ENCODE measurements at places on chromosomes 7 and 10. TPM values are rescaled to one million over a fixed set of nuclear protein-coding genes. Genes with fewer than 3 reads are reported as not detected.

GRCh38 chr7:96017877-96018276 lies 245.5 kb downstream of the DYNC1I1 start:
- DNase-seq = no peak

DNA sequence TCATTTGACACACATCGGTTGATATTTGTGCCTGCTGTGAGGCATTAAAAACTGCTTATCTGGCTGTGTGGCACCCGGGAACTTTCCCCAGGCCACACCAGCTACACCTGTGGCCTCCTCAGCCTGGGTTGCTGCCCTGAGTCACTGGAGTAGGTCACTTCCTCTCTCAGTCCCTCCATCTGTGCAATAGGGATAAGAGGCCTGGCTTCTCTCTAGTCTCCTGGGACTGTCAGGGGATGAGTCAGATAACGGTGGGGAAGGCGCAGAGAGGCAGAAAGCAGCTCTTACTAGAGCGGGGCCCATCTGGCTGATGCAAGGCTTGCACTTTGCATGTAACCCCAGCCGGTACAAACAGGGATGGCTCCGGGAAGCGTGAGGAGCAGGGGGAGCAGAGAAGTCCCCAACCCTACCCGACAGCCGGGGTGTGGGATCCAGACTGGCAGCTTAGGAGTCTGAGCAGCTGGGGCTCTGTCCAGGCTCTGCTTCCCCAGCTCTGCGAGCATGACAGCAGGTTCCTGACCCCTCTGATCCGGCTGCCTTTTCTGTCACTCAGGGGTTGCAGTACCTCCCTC lies 34.0 kb downstream of the DNAJB12 start:
- peak; percentile 80 for DNase-seq

- DNase-seq = no peak
Measured at GRCh38 chr10:6654571-6654970, 74.5 kb upstream of the PRKCQ start.

Gene GJD4
- not detected for total RNA-seq

Gene SLC18A3
- total RNA-seq = not detected

DNA sequence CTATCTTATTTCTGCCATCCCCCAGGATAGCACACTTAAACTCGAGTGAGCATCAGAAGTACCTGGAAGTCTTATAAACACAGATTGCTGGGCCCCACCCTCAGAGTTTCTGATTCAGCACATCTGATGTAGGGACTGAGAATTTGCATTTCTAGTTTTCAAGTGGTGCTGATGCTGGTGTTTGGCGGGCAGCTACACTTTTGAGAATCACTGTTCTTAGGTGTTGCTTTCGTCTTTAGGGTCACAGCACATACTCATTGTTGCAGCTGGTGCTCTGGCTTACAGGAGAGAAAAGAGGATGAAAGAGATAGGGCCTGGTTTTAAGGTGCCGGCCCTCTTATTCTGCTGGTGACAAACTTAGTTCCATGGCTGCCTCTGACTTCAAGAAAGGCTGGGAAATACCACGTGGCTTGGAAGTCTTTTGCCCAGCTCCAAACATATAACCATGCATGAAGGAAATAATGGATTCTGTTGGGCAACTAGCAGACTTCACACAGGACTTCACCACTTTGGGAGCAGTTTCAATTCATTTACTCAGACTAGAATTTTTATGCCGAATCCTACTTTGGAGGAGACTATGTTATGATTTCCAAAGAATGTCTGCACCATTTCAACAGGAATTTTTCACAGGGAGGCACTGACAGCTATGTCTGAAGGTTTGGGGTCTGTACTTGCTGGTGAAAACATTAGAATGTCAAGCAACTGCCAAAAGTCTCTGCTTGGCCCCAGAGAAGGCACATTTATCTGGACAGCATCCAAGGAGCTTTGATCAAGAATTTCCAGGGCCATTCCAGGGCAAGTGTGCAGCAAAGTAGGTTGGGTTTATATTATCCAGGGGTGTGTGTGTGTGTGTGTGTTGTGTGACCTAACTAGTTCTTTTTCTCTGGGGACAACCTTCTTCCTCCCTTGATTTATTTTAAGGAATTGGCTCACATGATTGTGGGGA lies 6.9 kb upstream of the MINDY4 start:
- no peak for DNase-seq

Gene CALN1
- not detected for total RNA-seq

Gene PIK3CG
- total RNA-seq = 5.9 TPM

GRCh38 chr10:132322586-132323048 lies 9.4 kb upstream of the LRRC27 start:
- no peak for DNase-seq

DNA sequence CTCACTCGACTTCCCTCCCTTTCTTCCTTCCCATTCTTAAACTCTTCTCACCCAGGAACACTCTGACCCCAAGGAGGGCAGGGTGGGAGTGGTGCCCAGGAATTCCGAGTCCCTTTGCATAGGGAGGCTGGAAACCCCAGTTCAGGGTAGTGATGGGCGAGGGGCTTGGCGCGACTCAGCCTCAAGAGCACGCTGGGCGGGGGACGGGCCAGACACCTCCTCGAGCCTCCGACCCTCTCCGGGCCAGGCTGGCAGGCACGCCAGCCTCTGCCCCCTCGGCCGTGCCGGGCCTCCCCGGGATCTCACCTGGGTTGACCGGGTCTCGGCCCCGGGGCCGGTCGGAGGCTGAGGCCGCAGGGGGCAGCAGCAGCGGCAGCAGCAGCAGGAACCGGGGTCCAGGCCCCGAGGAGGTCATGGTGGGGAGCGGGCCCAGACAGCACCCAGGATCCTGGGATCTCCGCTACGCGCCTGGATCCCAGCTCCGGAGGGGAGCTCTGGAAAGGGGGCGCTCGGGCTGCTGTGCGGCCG lies 457 bp downstream of the PLOD3 start:
- DNase-seq = no peak

Gene PLA2G12B
- total RNA-seq = not detected

- no peak for DNase-seq
Measured at GRCh38 chr10:91210435-91210834, 10.0 kb upstream of the PCGF5 start.

DNA sequence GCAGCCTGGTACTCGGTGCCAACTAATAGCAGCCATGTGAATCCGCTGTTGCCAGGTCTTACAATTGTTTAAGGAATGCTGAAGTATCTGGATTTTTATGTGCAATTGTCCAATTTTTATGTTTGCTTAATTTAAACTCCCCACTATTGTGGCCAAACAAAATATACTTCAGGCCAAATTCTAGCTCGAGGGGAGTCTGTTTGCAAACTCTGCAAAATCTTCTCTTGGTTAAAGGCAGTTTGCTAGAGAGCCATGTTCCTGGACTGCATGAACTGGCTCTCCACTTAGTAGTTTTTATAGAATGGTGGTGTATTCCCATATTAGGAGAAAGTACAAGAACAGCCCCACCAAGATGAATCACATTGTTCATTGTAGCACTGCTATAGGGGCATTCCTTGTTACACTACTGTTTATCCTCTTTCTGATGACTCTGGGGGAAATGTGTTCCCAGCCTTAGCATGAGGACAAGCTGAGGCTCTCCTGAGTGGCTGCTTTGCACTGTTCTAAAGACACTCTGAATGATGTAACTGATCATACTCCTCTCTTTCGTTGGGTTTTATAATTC lies 178.0 kb upstream of the GLI3 start:
- no peak for DNase-seq

GRCh38 chr10:118816471-118817168 lies 61.9 kb upstream of the CACUL1 start:
- no peak for DNase-seq

DNA sequence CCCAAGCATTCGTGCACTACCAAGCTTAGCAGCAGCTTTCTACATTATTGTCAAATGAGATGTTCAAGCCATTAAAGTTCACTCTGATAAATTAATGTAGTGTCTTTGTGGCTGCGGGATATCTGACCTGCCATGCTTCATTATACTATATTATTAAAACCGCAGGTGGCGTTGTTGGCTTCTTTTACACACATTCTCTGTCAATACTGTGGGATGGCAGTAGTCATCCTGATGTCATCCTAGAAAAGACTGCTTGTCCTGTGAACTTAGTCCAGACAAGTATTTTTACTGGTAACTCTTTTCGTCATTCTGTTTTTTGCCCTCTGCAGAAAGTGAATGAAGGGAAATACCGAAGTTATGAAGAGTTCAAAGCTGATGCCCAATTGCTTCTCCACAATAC lies 103.9 kb downstream of the ZMYND11 start:
- DNase-seq = no peak

GRCh38 chr10:122290334-122290733 lies 19.2 kb downstream of the BTBD16 start:
- no peak for DNase-seq

DNA sequence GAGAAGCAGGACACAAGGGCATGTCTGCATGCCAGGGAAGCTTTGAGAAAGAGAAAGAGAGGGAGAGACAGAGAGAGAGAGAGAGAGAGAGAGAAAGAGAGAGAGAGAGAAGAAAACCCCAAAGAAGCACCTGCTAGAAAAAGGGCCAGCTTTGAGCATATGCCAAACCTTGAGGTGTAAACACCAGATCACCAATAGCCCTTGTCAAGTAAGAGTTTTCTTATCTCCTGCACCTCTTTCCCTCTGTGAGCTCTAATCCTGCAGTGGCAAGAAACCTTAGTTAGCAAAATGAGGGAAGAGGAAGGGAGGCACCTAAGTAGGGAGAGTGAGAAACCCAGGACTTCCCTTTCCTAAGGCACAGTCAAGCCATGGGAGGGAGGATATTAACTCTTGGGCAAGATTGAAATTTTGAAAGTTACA lies 11.3 kb upstream of the TRDMT1 start:
- no peak for DNase-seq

DNA sequence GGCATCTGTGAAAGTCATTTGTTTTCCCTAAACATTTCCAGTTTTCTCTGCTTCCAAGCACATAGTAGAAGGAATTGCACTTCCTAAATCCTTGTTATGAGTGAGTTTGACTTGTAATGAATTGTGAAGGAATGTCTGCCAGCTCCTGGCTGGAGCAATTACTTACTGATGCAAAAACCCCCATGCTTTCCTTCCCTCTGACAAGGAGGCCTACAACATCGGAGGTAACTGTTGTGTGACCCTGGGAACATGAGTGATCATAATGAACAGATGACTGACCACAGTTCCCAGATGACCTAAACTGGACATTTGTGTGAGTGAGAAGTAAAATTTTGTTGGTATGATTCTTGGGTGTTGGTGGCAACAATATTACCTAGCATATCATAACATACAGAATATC lies 21.4 kb upstream of the CPVL start:
- DNase-seq = no peak

DNA sequence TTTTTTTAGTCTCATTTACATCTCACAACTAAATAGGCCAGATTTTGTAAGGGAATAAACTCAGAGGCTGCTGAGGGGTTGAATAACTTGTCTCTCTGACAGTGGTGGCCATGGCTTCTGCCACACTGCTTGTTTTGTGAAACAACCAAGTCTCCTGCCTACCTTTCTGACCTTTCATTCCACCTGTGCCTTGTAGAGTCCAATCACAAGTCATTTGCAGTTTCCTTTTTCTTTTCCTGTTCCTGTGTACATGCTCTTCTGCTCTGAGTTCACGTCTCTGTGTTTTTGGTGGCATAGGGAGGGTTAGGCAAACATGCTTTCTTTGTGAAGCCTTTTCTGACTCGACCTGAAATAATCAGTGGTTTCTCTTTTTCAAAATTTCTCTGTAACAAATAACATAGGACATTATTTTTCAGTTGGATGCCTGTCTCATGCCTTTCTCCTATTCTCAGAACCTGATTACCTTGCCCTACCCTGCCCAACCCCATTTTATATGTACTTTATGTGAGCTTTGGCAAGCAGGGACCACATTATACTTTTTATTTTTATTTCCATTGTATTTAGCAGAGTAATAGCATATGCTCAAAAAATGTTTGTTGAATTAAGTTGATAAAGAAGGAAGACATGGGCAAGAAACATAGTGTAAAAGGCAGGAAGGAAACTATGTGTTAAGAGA lies 81.7 kb downstream of the HDAC9 start:
- DNase-seq = no peak

- DNase-seq = no peak
Measured at GRCh38 chr10:61628875-61629513, 33.7 kb upstream of the CABCOCO1 start.

Gene GIMAP8
- total RNA-seq = 20.0 TPM

Gene SUN3
- not detected for total RNA-seq

Gene GIMAP5
- 29.4 TPM for total RNA-seq

- DNase-seq = no peak
Measured at GRCh38 chr7:18287482-18287881, 208.1 kb upstream of the HDAC9 start.

DNA sequence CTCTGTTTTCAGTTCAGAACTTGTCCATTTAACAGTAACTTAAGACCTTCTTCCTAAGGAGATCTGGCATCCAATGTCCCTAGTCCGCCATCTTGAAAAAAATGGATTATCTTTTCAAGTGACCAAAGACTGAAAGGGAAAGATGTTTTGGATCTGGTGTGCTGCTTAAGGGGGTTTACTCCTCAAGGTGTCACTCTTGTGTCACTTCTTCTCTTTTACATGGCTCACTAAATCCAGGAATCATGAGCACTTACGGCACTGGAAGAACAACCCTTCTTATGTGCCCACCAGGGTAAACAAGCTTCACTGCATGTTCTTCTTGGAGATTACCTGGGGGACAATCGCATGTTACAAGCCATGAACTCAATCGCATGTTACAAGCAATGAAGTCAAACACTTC lies 43.7 kb downstream of the ANXA8 start:
- DNase-seq = no peak

Gene GPR141
- 1.2 TPM for total RNA-seq

- no peak for DNase-seq
Measured at GRCh38 chr7:129147731-129148130, 3.2 kb downstream of the TSPAN33 start.

Gene ZNF239
- total RNA-seq = 3.3 TPM

DNA sequence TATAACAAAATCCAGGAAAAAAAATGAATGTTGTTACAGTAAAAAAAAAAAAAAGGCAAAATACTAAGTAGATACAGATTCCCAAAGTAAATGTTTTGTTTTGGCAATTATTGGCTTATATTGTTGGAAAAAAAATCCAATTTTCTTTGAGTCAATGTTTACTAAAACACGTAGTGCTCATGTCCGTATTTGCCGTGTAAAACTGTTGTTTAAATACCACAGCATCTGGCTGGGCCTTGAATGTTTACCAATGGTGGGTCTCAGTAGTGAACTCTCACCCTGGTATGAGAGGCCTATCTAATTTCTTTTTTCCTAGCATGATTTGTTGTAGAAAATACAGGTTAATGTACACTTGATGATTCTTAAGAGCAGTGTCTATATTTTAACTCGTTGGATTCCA lies 41.4 kb upstream of the SLC26A5 start:
- no peak for DNase-seq

DNA sequence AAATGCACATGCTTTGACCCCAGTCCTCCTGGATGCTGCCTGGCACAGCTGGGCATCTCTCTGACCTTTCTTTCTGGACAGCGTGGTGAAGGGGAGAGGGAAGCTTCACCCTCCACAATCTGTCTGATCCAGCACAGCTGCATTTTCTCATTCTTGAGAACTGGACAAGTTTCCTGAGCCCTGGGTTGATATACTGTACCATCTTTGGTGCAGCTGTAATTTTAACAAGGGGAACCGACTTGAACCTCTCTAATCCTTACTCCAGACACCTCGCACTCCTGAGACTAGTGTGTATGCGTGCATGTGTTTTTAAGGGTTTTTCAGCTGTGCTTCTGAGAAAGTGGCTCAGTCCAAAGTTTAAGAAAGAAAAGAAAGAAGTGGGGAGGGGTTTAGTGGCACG lies 655.7 kb downstream of the INHBA start:
- DNase-seq = no peak

Measured in aorta (tissue), 5 donors.